ENCODE measurements at places on chromosomes 11 and 22.
A peak's percentile ranks its signal among the peaks of the same experiment; 100 is the strongest.

- DNase-seq: no peak
Measured at GRCh38 chr11:62147545-62147944, 23.7 kb downstream of the INCENP start.

DNA sequence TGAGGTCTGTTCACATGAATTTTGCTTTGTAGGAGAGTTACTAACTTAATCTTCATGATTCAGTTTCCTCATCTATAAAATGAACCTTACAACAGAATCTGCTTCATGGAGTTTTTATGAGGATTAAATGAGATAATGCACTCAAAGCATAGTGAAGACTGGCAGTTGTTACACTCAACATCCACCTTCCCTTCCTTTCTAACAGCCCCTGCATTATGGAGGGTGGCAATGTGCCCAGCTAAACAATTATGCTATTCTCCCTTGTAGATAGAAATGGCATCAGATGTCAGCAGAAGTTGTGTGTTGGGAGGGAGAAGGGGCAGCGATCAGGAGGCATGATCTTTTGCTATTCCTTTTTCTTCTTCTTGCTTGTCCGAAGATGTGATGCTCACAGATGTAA is 6.5 kb downstream of the POU2AF1 start:
- no peak for DNase-seq

DNA sequence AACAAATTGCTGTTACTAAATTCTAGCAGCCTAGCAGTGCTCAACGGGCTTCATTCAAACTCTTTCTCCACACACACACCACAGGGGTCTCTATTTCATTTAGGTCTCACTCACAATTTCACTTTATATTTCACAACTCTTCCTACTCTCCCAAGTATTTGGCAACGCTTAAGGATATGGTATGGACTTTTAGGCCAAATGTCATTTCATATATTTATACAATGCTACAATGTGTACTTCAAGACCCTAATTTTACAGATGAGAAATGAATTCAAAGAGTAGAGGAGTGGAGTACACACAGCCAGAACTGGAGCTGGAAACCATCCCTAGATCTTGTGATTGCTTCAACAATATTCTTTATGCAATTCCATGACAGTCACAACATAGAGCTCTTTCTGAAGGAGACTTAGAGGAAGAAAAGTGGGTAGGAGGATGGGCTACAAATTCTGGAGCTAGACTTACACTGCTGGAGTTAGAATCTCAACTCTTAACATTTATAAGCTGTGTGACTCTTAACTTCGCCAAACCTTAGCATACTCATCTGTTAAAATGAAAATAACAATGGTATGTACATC is 2.5 kb upstream of the MS4A13 start:
- no peak for DNase-seq

DNA sequence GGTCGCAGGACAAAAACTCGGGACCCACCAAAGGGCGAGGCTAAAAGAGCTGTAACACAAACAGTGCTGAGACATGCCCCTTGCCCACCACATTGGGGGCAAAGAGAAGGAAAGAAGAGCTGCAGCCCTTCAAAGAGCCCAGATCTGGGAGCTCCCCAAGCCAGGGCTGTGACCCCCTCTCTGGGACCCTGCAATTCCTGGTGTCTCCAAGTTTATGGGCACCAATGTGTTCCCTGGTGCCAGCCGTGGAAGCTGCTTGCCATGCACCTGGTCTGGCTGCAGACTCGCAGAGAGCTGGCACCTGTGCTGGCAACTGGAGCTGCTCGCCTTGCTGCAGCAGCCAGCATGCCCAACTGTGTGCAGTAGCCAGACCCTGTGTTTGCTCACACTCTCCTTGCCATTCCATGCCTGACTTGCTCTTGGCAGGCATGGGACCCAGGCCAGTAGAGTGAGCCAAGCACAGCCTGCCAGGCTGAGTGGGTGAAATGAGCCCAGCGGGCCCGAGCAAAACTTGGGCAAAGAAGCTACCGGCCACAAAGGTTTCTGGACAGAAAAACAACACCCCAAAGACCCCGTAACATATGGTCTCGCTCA is 16.0 kb downstream of the RRP8 start:
- no peak for DNase-seq

DNA sequence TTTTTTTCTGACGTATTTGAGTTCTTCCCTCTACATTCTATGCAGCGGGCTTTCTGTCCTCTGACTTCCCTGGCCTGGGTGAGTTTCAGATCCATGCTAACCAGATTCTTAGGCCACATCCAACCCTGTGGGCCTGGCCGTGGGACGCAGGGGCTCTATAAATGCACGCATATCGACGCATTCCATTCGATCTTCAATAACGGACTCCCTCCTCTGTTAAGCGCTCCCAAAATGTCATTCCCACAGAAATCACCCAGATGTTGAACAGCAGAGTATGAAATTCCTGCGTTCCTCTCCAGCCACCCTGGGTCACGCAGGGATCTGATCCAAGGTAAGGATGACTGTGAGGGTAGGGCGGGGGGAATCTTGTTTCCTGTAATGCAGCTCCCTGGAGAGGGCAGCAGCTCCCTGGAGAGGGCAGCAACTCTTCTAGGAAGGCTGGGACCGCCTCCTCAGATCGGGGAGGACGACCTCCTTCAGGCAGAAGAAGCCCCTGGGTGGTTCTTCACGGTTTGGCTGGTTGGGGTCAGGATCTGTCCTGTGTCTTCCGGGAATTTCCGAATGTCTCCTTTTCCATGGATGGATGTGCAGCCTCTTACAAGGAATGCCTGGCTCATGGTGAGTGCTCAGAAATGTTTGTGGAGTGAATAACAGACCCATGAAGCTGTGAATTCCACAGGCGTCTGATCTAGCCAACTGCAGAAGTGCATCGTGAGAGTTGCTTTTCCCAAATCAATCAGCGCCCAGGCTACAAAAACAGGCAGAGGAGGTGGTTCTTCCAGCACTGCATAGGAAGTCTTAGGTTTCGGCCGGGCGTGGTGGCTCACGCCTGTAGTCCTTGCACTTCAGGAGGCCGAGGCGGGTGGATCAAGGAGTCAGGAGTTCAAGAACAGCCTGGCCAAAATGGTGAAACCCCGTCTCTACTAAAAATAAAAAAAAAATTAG is 12.2 kb downstream of the MRGPRD start:
- DNase-seq: no peak

- peak; percentile 15 for DNase-seq
Measured at GRCh38 chr22:32378707-32379272, 21.1 kb downstream of the RFPL3 start.

- no peak for DNase-seq
Measured at GRCh38 chr22:48076008-48076407, 1313.6 kb downstream of the TBC1D22A start.

DNA sequence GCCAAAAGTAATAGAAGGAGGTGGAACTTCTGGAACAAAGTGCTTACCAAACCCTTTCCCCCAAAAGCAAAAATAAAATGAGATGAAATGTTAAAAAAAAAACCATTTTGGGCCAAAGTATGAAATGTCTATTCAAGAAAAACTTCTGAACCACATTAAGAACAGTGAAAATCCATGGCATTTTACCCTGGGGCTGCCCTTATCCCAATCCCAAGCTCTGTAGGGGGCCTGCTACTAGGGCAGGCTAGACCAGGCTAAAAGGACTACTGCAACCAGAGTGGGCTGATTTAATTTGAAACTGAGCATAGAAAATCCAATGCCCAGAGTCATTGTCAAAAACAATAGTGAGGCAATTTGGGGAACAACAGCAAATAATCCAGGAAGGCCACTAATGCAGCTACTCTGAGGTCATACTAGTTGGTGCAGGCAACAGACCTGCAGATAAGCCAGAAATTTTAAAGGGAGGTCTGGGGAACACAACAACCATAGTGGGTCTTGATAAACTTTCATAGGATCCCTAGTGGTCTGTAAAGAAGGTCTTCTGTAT is 99.4 kb downstream of the RELT start:
- DNase-seq: no peak

DNA sequence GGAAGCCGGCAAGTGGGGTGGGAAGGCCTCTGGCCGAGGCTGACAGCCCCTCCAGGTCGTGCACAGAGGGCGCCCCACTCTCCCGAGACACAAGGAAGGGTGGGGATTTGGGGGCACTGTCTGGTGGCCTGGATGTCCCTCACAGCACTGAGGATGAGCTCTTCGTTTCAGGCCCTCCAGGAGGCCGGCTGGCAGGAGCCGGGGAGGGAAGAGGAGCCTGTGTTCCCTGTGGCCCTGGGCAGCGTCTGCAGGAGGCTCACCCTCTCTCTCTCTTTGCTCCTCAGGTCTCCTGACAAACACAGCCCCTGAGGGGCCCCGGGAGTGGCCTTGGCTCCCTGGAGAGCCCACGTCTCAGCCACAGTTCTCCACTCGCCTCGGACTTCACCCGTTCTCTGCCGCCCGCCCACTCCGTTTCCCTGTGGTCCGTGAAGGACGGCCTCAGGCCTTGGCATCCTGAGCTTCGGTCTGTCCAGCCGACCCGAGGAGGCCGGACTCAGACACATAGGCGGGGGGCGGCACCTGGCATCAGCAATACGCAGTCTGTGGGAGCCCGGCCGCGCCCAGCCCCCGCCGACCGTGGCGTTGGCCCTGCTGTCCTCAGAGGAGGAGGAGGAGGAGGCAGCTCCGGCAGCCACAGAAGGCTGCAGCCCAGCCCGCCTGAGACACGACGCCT is 1078.0 kb downstream of the BRD1 start:
- DNase-seq: no peak

DNA sequence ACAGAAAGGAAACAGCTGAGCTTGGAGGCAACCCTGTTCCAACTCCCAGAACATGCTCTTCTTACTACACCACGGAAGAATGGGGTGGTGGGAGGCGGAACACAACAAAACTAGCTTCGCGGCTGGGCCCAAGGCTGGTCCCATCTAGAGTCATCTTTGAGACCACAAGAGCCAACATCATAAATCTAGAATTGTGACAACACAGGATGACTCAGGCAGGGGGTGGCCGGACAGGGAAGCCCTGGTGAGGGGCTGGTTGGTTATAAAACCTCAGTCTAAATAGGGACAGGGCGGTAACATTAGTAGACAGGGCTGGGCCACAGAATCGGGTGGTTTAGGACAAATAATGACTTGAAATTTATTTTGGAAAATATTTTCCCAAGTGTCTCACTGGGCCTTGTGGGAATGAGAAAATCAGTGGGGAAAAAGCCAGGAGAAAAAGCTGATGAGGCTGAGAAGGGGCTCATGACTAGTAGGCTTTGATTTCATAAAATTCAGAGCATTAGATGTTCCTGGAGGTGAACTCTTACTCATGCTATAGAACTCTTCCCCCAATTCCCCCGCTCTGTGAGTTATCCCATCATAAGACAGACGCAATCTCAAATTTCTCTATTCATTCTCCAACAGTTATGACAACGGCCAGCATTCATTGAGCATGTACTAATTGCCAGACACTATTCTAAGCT is 151.8 kb upstream of the TIMP3 start:
- peak; percentile 53 for DNase-seq

DNA sequence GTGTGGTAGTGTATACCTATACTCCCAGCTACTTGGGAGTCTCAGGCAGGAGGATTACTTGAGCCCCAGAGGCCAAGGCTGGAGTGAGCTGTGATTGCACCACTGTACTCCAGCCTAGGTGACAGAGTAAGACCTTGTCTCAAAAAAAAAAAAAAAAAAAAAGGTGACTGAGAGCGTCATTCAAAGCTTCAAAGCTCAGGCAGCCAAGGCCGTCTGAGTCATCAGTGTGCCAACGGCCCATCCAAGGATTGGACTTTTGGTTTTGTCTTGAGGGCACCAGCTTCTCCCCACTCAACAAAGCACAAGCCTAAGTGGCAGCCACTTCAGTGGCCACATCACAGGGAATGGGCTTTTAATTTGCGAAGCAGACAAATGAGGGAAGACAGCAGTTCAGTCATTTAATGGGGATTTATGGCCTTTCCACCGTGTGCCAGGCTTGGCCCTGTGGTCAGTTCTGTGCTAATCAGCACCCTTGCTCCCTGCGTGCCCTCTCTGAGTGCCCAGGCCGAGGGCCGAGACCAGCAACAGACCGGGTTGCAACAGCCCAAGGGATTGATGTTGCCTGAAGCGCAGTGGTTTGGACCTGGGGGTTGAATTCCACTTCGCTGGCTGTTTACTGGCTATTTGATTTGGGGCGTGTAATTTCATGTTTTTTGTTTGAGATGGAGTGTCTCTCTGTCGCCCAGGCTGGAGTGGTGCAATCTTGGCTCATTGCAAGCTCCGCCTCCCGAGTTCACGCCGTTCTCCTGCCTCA is 30.2 kb upstream of the CRYBB3 start:
- no peak for DNase-seq

All from PC-9 (cell line).